ENCODE measurements at places on chromosomes 2 and 18. TPM values are rescaled to one million over a fixed set of nuclear protein-coding genes. Genes with fewer than 3 reads are reported as not detected.

The AAMP gene
- total RNA-seq, result 61.4 TPM

The VWA3B gene
- not detected for total RNA-seq

The NT5DC4 gene
- total RNA-seq, result not detected

The LYG1 gene
- total RNA-seq, result 0.98 TPM

The GKN2 gene
- not detected for total RNA-seq

The TUBB8B gene
- total RNA-seq, result not detected

The CYP27A1 gene
- not detected for total RNA-seq

The REG3A gene
- not detected for total RNA-seq

The ACTR1B gene
- 94.3 TPM for total RNA-seq

The CACNB4 gene
- 0.14 TPM for total RNA-seq

The PTPN18 gene
- total RNA-seq, result 90.5 TPM

The SEPTIN10 gene
- 0.54 TPM for total RNA-seq

The CKAP2L gene
- 68.8 TPM for total RNA-seq
